Mammary epithelial cell (primary cell): ENCODE measurements at places on chromosomes 2 and 18.
A peak's percentile ranks its signal among the peaks of the same experiment; 100 is the strongest.

DNA sequence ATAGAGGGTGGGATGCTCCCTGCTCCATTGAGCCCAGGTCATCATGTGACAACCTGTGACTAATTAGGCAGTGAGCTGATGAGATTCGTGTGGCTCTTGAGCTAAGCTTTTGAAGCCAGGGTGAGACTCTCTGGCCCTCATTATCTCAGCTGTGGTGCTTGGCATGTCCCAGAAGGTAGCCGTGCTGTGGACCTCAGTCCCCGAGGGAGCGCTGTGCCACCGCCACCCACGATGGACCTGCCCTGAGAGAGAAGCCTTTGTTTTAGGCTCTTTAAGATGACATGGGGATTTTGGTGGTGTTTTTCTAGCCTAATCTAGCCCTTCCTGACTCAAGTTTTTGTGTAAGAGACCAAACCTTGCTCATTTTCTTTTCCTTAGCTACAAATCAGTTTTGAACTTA, 66.4 kb downstream of the NEDD4L start:
- no peak for DNase-seq

GRCh38 chr2:105828558-105828957, 83.8 kb downstream of the NCK2 start:
- no peak for DNase-seq

GRCh38 chr2:176188774-176189680, 559 bp downstream of the HOXD1 start:
- no peak for DNase-seq

DNA sequence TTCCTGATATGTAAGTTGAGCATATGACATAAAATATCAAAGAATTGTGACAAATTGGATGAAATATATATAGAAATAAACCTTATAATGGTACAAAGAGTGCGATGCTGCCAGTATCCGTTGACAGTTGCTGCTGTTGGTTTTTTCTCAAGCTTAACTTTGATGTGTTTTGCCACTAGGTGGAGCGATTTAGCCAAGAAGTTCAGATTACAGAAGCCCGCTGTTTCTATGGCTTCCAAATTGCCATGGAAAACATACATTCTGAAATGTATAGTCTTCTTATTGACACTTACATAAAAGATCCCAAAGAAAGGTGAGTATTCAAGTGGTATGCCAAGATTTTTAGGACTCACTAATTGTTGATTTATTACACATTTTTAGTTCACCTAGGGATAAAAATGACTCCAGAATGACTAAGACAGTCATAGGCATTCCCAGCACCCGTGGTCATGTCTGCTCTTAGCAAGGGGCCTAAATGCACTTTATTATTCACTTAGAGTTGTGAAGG, 2.1 kb downstream of the RRM2 start:
- peak; percentile 61 for DNase-seq

DNA sequence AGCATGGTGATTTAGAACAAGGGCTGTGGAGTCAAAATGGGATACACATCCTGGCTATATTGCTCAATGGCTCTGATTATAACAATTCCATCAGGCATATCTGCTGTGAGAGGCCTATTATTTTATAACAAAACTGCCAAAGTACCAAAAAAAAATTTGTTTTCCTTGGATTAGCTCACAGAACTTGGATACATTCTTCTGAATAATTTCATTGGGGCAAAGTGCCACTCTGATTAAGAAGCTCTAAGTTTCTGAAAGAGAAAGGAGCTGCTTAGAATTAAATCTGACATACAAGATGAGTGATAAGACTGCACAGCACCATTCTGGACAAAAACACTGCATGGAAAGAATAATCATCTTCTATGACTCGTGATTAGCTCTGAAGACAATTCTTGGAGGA, 85.7 kb downstream of the SMC6 start:
- DNase-seq: no peak

- no peak for DNase-seq
Measured at GRCh38 chr2:101623031-101623521, 74.4 kb upstream of the MAP4K4 start.

DNA sequence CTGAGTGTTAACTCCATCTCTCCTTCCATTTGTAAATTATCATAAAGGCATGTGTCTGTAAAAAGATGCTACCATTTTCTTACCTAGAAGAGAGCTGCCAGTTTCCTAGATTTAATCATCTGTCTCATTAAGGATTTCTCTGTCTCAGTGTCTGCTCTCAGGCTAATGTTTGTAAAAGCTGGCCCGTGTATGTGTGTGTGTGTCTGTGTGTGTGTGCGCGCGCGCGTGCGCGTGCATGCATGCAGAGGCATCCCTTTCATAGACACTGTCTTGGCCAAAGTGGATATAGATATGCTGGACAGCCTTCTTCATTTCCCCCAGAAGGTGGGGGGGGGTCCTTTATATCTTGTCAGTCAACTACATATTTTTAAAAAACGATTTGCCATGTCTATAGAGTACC, 18.9 kb downstream of the MGAT5 start:
- no peak for DNase-seq

- peak; percentile 6 for DNase-seq
Measured at GRCh38 chr2:109242654-109243331, 113.8 kb downstream of the SH3RF3 start.

- peak; percentile 36 for DNase-seq
Measured at GRCh38 chr2:144801766-144802165, 281.8 kb upstream of the ZEB2 start.

DNA sequence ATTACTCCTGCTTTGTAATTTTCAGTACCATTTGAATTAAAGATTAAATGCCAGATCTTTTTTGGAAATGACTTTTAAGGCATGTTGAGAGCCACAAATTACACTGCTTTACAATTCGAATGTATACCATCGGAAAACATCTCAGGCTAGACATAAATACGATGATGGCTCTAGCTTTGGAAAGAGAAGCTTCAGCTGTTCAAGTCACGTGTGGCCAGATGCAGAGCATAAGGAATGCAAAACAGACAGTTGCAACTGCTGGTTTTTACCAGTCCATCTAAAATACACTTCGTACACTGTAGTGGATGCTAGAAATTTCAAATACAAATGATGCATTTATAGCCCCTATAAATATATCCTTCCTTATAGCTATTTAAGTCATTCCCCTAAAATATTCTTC, 8.0 kb downstream of the ZNF516 start:
- no peak for DNase-seq

DNA sequence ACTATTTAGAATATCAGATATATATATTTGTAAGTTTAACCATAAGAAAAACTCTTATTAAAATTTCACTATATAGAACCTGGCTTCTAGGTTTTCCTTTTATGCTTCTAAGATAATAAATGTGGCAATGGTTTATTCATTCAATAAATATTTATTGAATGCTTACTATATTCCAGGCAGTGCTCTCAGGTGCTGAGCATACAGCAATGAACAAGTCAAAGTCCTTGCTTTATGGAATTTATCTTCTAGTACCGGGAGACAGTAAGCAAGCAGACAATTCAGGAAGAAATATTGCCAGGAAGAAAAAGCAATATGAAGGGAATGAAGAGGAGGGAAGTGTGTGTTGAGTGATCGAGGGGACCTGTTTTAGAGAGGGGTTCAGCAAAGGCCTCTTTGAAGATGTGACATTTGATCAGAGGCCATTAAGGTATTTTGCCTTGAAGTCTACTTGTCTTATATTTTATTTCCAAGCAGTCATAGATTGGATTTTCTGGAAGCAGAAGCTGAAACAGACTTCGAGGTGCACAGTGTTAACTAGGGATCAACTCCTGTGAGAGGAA, 94.5 kb upstream of the LYPD6 start:
- no peak for DNase-seq
